Pancreas (tissue), 10 donors: ENCODE measurements at places on chromosomes 12 and 14. TPM values are rescaled to one million over a fixed set of nuclear protein-coding genes. Genes with fewer than 3 reads are reported as not detected.

DNA sequence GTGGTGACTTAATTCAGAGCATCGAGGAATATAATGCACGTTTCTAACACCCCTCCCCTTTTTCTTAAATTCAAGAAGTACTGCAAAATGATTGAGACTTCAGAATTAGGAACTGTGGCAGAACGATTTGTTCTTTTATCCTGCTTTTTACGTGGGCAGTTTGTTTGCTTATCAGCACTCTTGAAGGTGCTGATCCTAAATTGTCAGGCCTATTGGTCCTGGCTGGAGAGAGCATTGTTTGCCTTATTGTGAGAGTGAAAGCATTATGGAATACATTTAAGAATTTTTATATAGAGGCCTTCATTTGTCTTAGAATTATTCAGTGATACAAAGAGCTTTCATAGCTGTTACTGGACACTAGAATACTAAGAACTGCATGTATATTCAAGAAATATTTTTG lies 59.1 kb downstream of the TMTC2 start:
- H3K36me3 ChIP-seq, result no peaks in the 10 kb centered on the region
- DNase-seq, result no peak
- H3K27ac ChIP-seq, result no peak overlapping the region
- H3K4me3 ChIP-seq, result no peak overlapping the region
- no peaks in the 10 kb centered on the region for H3K4me1 ChIP-seq

DNA sequence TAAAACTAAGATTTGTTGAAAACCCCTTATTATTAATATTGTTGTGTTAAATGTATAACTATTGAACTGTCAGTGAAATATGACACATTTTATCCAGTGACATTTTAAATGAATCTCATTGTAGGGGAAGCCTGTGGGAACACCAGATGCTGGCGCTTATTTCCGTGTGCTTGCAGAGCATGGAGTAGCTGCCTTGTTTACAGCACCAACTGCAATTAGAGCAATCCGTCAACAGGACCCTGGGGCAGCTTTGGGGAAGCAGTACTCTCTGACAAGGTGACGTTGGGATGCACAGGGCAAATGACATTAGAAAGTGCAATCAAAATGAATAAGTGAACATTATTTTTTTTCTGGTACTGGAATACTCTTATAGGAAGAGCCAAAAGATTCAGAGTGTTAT lies 96.8 kb downstream of the ACSS3 start:
- no peaks in the 10 kb centered on the region for H3K4me1 ChIP-seq
- H3K4me3 ChIP-seq, result no peak overlapping the region
- no peak overlapping the region for H3K27ac ChIP-seq
- DNase-seq, result no peak

GRCh38 chr14:58166005-58166983 lies 14.3 kb upstream of the ARMH4 start:
- no peak overlapping the region for H3K4me3 ChIP-seq
- DNase-seq, result peak; percentile 83
- no peaks in the 10 kb centered on the region for H3K4me1 ChIP-seq
- no peak overlapping the region for H3K27ac ChIP-seq
- no peaks in the 10 kb centered on the region for H3K27me3 ChIP-seq
- no peaks in the 10 kb centered on the region for H3K36me3 ChIP-seq

DNA sequence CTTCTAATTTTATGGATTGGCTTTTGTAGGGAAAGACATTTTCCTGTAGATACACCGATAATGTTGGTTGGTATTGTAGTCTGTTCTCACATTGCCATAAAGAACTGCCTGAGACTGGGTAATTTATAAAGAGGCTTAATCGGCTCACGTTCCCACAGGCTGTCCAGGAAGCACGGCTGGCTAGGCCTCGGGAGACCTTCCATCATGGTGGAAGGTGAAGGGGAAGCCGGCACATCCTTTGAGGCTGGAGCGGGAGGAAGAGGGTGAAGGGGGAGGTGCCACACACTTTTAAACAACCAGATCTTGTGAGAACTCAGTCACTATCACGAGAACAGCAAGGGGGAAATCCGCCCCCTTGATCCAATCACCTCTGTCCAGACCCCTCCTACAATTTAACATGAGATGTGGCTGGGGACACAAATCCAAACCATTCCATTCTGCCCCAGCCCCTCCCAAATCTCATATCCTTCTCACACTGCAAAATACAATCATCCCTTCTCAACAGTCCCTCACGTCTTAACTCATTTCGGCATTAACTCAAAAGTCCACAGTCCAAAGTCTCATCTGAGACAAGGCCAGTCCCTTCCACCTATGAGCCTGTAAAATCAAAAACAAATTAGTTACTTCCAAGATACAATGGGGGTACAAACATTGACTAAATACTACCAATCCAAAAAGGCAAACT lies 66.7 kb upstream of the EIF5 start:
- no peak overlapping the region for H3K4me3 ChIP-seq
- no peaks in the 10 kb centered on the region for H3K36me3 ChIP-seq
- no peak overlapping the region for H3K27ac ChIP-seq
- no peak for DNase-seq
- no peaks in the 10 kb centered on the region for H3K27me3 ChIP-seq

DNA sequence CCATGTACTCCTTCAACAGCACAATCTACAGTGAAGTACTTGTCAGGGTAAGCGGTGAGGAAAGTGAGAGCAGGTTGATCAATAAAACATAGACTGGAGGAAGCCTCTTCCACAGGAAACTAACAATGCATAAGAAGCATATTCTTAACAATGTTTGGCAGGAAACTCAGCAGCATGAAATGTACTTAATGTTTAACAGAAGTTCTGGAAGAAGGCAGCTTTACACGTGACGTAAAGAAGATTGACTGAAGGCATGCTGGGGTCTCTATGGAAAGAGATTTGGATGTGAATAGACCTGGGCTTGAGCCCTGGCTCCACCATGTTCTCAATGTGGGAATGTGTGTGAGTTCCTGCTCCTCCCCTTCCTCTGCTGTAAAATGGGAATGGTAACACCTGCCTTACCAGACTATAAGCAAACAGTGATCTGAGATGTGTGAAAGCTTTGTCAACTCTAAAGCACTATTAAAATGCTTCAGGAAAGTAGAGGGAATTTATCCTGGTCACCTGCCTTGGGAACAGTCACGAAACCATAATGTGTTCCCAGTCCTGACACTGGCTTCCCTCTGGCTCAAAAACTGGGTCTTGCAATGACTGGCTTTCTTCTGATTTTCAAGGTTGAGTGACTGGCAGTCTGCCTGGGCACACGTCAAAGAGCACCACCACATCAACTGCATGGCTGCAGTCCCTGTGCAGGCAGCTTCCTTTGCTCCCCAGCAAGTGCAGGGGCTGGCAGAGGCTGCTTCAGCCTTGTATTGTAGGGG lies 384.6 kb downstream of the APAF1 start:
- H3K36me3 ChIP-seq, result no peaks in the 10 kb centered on the region
- no peak overlapping the region for H3K4me3 ChIP-seq
- H3K4me1 ChIP-seq, result no peaks in the 10 kb centered on the region
- H3K27me3 ChIP-seq, result no peaks in the 10 kb centered on the region
- DNase-seq, result peak; percentile 77
- peak overlapping the region; percentile 51 for H3K27ac ChIP-seq

The NEUROD4 gene
- polyA plus RNA-seq, result not detected
